NCI-H1105 (cell line): ENCODE measurements at places on chromosomes 6 and 20.

- no peak for DNase-seq
Measured at GRCh38 chr6:101118136-101118396, 236.9 kb upstream of the ASCC3 start.

DNA sequence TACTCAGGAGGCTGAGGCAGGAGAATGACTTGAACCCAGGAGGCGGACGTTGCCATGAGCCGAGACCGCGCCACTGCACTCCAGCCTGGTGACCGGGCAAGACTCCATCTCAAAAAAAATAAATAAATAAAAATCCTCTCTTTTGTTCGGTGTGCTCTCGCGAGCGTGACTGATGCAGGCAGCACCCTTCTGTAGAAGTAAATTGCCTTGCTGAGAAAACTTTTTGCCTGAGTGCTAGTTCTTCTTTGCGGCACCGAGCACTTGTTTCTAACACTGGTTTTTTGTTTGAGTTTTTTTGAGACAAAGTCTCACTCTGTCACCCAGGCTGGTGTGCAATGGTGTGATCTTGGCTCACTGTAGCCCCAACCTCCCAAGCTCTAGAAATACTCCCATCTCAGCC is 30.5 kb downstream of the PLN start:
- DNase-seq, result no peak

DNA sequence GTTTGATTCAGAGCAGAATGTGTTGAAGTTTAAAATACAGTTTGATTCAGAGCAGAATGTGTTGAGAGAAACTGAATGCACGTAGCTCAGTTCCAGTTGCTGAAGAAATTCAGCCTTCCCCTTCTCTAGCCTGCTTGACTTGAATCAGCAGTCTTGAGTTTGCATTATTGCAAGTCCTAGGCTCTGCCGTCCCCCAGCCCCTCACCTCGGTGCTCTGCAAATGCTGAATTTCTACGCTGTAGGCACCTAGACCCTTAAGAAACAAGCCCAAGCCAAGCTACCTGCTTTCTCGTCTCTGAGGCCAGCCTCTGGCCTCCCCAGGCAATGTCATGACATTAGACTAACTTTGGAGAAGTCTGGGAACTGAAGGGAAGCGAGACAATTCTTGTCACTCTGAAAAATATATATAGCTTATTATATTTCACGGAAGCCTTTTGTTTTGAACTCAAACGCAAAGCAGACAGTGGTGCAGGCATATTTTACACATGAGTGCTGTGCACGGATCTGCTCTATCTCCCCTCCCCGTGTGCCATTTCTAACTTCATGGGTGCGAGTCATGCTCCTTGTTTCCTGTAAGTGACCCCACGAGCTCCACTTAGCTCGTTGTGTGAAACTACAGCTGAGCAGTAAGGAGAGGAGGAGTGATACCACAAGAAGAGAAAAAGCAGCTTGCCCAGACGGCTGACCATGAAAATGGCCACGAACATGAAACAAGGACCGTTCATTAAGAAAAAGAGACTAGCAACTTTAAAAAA is 71.4 kb upstream of the DUSP22 start:
- DNase-seq, result no peak

DNA sequence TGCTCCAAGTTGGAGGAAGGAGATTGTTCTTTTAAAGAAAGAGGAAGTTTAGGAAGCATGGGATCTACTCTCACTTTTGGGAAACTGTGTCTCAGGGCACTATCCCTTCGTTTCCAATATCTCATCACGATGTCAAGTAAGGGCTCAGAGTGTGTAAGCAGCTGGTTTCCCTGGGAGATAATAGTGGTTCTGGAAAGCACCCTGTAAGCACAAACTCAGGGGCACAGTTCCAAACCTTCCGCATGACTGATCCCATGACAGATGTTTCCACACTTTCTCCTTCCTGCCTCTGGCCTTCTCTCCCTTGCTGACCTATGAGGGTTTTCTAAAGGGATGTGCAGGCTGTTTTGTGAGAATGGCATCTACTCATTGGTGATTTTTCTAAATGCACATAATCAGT is 33.9 kb downstream of the ADTRP start:
- no peak for DNase-seq

DNA sequence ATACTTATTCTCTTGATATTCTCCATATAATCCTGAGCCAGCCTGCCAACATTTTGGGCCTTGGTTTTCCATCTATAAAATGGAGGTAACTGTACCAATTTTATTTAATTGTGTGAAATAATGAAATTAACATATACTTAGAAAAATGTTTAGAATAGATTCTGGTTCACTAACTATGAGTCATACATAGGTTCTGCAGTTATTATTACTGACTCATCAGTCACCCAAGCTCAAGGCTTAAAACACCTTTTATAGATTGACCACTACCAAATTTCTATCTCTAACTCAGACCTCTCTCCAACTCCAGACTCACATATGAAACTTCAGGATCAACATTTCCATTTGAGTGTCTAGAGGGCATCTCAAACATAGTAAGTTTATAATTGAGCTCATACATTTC is 1277.2 kb upstream of the GJE1 start:
- DNase-seq, result no peak

DNA sequence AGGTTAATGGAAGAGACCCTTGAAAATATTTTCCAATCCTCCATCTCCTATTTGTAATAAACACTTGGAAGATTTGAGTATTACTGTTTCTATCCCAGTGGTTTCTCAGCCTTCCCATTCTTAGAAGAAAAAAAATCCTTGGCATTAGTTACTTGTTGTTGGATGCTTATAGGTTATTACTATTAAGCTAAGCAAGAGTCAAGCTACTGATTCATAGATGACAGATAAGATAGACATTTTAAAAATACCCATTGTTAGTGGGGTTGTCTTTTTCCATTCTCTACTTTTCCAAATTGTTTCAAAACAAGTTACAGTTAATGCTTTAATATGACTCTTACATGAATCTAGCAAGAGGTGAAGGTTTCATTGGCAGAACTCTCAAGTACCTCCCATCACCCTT is 158.5 kb downstream of the HIVEP2 start:
- DNase-seq, result no peak

DNA sequence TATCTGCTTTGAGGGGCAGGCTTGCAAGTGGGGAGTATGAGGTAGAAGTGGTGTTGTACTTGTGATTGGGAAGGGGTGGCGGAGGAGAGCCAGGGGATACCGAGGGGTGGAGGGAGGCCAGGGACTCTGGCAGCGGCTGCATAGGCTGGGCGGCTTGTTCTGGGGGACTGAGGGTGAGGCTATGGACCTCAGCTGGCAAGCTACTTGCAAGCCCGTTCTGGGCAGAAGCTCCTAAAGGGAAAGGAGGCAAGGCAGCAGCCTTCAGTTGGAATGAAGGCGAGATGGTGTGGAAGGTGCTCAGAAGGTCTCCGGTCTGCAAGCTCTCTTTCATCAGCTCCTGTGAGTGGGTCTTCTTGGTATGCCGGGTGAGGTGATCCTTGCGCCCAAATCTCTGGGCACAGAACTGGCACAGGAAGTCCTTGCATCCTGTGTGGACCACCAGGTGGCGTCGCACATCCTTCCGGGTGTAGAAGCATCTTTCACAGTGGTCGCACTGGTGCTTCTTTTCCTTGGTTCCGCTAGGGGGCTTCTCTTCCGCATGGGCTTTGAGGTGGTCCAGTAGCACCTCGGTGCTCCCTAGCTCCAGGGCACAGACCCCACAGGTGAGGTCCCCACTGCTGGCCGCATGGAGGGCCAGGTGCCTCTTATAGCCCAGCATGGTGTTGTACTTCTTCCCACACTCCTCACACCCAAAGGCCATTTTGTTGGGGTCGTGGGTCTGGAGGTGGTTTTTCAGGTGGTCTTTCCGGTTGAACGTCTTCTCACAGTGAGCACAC is 66.0 kb downstream of the PLAGL1 start:
- DNase-seq, result peak; percentile 63

DNA sequence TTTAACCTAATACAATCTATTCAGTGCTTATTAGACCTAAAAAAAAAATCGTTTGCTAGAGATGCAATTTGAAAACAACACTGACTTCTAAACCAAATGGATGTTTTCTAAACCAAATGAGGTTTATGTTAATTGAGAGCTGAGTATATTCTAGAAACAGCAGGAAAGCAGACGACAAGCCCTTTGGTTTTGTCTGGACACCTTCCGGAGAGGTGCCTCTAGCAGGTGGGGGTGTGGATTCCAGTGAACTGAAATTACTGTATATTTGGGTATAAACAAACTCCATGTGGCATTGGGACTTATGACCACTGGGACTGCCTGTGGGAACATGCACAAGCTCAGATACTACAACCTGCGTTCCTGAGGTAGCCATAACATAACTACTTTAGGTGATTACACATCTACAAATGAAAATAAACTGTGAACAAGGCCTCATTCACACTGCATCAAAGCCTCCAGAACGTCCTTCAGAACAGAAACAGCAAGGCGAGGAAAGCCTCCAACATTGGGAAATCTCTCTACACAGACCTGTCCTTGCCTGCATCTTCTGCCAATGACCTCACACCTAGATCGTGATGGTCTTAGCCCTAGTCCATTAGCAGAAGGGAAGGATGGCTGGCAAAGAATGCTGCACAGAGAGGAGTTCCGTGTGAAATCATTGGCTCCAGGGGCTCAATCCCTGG is 206.8 kb upstream of the FOXQ1 start:
- DNase-seq, result no peak

- DNase-seq, result no peak
Measured at GRCh38 chr6:3013486-3013885, 13.8 kb downstream of the NQO2 start.

- no peak for DNase-seq
Measured at GRCh38 chr6:54817236-54817635, 29.3 kb upstream of the FAM83B start.

DNA sequence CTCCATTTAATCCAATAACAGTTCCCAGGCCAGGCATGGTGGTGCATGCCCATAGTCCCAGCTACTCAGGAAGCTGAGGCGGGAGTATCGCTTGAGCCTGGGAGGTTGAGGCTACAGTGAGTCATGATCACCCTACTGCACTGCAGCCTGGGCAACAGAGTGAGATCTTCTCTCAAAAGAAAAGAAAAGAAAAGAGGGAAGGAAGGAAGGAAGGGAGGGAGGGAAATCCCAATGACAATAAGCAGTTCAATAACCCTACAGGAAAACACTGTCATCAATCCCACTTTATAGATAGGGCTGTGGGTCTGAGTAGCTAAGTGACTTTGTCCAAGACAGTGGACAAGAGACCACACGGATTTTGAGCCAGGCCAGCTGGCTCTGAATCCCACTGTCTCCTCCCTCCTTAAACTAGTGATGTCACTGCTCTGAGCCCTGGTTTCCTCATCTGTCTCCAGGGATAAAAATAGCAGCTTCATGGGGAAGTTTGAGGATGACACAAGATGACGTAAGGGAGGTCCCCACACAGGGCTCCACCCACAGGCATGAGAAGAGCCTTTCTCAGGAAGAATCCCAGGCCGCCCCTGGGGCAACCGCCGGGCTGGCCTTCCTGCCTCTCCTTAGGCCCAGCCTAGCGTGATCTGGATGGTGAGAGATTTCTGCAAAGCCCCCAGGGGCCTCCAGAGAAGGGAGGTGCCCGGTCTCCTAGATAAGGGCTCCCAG is 7.2 kb upstream of the TRIB3 start:
- no peak for DNase-seq

DNA sequence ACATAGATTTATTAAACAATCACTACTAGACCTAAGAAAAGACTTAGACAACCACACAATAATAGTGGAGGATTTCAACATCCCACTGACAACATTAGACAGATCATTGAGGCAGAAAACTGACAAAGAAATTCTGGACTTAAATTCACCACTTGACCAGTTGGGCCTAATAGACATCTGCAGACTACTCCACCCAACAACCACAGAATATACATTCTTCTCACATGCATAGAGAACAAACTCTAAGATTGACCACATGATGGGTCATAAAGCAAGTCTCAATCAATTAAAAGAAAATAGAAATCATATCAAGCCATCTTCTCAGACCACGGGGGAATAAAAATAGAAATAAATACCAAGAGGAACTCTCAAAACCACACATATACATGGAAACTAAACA is 136.7 kb upstream of the ARG1 start:
- no peak for DNase-seq
